ENCODE measurements at places on chromosomes 2 and 18.

DNA sequence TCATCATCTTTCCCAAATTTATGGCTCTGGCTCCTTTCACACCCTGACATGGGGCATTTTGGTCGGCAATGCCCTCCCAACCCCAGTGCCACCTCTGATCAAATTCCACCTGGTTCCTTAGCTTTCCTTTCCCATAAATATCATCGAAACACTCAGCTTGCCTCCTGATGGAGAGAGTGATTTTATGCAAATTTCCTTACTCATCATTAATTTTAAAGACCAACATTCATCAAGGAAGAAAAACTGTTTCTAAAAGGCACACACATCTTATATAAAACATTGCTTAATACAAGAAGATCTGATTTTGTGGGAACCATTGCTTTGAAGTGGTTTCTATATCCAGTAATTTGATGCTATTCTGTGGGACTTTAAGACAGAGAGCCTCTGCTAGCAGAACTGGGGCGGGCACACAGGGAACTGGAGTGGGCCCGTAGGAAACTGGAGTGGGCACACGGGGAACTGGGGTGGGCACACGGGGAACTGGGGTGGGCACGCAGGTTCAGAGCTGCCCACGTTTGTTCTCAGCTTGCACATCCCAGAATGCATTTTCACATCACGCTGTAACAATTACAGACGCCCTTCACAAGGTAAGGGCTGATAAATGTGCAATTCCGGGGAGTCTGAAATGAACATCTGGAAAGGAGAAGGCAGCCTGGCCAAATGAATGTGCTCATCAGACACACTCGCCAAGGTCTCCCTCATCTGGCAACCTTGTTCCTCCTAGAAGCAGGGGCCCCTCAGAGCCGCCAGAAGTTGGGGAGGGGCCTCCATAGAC is 174.2 kb downstream of the RTP5 start:
- H3K4me1 ChIP-seq, result no peaks in the 10 kb centered on the region
- H3K4me3 ChIP-seq, result no peak overlapping the region
- DNase-seq, result no peak
- no peaks in the 10 kb centered on the region for H3K36me3 ChIP-seq
- H3K27ac ChIP-seq, result no peak overlapping the region
- no peaks in the 10 kb centered on the region for H3K27me3 ChIP-seq

GRCh38 chr2:230410861-230411569 is 5.0 kb upstream of the SP100 start:
- H3K36me3 ChIP-seq, result peaks cover 4% of the 10 kb centered on the region
- peak overlapping the region; percentile 69 for H3K4me3 ChIP-seq
- DNase-seq, result no peak
- peak overlapping the region; percentile 88 for H3K27ac ChIP-seq

DNA sequence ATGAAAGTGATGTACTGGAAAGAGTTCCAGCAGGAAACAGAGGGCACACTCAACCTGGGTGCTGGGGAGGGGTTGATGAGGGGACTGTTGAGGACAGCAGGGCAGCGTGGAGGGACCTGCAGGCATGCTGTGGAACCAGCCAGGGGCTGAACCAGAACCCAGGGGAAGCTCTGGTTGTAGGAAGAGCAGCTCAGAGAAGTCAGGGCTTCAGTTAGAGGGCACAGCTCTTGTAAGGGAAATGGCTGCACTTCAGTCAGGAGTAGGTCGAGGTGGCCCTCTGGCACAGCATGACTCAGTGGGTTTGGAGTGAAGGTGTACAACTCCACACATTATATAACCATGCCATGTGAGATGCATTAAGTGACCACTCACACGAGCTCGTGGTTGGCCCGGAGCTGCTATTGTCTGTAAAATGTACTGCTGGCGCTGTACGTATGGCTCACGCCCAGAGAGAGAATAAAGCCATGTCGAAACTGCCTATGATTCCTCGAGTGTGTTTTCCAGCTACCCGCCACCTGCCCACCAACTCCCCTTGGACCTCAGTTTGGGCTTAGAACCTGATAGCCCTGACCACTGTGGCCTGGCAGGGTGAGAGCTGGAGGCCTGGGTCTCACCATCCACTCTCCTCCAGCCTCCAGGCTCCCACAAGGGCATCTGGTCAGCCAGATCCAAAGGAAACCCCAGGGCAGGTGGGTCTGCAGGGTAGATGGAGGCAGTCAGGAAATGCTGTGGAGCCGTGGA is 136.5 kb upstream of the HS6ST1 start:
- H3K27me3 ChIP-seq, result no peaks in the 10 kb centered on the region
- no peaks in the 10 kb centered on the region for H3K4me1 ChIP-seq
- H3K36me3 ChIP-seq, result no peaks in the 10 kb centered on the region
- DNase-seq, result no peak
- no peak overlapping the region for H3K4me3 ChIP-seq
- no peak overlapping the region for H3K27ac ChIP-seq

GRCh38 chr18:6730416-6731221 is 1.1 kb downstream of the ARHGAP28 start:
- no peaks in the 10 kb centered on the region for H3K4me1 ChIP-seq
- H3K4me3 ChIP-seq, result no peak overlapping the region
- peaks cover 6% of the 10 kb centered on the region for H3K27me3 ChIP-seq
- no peak for DNase-seq
- H3K27ac ChIP-seq, result no peak overlapping the region

- no peak overlapping the region for H3K4me3 ChIP-seq
- no peaks in the 10 kb centered on the region for H3K27me3 ChIP-seq
- peaks cover 52% of the 10 kb centered on the region for H3K4me1 ChIP-seq
- H3K36me3 ChIP-seq, result peaks cover 1% of the 10 kb centered on the region
- peak overlapping the region; percentile 85 for H3K27ac ChIP-seq
Measured at GRCh38 chr2:233387667-233388528, 33.6 kb downstream of the DGKD start.

DNA sequence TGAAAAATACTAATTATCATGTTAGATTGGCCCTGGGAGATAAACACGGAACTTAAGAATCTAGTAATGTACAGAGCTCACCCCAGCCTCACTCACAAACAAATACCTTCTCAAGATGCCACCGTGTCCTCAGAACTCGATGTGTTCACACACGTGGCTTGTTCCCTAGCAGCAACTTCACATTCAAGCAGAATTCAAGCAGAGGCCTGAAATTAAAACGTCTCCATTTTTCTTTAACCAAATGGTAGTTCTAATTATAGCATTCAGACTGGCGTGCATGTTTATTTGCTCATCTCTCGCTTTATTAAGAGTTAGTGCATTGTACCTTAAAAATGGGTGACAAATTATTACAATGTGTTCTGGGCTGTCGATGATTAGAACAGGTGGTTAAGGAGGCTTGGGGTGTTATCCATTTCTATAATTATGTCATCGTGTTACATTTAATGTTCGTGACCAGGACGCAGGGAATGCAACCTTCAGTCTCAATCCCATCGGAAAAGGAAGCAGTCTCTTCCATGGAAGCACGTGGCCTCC is 57.3 kb upstream of the SLC66A3 start:
- DNase-seq, result no peak
- H3K27ac ChIP-seq, result no peak overlapping the region
- no peaks in the 10 kb centered on the region for H3K36me3 ChIP-seq
- no peak overlapping the region for H3K4me3 ChIP-seq

- no peaks in the 10 kb centered on the region for H3K27me3 ChIP-seq
- no peak overlapping the region for H3K27ac ChIP-seq
- H3K4me1 ChIP-seq, result no peaks in the 10 kb centered on the region
- H3K36me3 ChIP-seq, result peaks cover 2% of the 10 kb centered on the region
- DNase-seq, result no peak
Measured at GRCh38 chr2:207835805-207836204, 66.1 kb upstream of the FZD5 start.

DNA sequence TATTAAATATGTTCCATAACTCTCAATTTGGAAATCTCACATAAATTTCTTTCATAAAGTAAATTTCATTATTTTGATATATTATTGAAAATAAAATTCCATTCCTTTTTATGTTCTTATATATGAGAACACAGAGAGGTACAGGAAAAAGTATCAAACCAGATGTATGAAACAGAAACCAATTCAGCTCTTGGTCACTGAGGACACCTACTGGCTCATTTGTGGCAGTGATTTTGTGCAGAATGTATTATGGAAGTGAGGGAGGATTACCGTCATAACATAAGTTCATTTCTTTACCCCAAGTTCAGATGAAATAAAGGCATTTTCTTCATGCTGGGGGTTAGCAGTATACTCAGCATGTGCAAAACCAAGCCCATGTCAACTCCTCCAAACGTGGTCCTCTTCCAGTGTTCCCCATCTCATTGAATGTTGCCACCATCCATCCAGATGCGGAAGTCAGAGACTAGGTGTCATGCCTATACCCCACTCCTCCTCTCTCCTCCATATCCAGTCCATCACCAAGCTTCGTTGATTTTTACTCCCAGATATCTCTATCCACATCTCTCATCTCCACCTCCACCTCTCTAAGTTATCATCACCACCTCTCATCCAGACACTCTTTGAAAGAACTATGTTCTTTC is 41.7 kb upstream of the MALL start:
- no peaks in the 10 kb centered on the region for H3K36me3 ChIP-seq
- DNase-seq, result peak; percentile 35
- H3K4me3 ChIP-seq, result no peak overlapping the region
- no peaks in the 10 kb centered on the region for H3K4me1 ChIP-seq

DNA sequence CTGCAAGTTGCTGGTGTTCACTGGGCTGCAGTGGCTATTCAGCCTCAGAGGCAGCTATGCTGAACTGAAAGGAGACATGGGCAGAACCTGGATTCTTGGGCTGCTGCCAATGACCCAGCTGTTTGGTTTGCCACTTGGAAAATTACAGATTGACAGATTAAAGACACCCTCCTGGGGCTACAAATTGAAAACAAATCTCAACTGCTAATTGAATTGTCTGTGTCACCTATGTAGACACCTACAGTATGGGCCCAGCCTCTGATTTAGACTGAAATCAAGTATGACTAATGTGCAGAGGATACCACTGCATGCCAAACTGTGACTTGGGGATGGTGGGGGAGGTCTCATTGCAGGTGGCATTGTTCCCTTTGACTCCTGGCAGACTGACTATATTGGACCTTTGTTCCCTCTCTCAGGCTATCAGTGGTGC is 42.8 kb downstream of the ITSN2 start:
- H3K36me3 ChIP-seq, result peaks cover 26% of the 10 kb centered on the region
- no peak for DNase-seq
- H3K4me1 ChIP-seq, result peaks cover 19% of the 10 kb centered on the region
- peak overlapping the region; percentile 47 for H3K27ac ChIP-seq
- no peak overlapping the region for H3K4me3 ChIP-seq

GRCh38 chr2:234025891-234026401 is 24.6 kb upstream of the SPP2 start:
- no peak for DNase-seq
- peaks cover 12% of the 10 kb centered on the region for H3K4me1 ChIP-seq
- peaks cover 9% of the 10 kb centered on the region for H3K27me3 ChIP-seq
- H3K36me3 ChIP-seq, result no peaks in the 10 kb centered on the region

- no peaks in the 10 kb centered on the region for H3K36me3 ChIP-seq
- H3K27ac ChIP-seq, result no peak overlapping the region
- H3K27me3 ChIP-seq, result no peaks in the 10 kb centered on the region
- H3K4me1 ChIP-seq, result no peaks in the 10 kb centered on the region
- no peak overlapping the region for H3K4me3 ChIP-seq
Measured at GRCh38 chr2:156423674-156424282, 12.4 kb upstream of the GPD2 start.

DNA sequence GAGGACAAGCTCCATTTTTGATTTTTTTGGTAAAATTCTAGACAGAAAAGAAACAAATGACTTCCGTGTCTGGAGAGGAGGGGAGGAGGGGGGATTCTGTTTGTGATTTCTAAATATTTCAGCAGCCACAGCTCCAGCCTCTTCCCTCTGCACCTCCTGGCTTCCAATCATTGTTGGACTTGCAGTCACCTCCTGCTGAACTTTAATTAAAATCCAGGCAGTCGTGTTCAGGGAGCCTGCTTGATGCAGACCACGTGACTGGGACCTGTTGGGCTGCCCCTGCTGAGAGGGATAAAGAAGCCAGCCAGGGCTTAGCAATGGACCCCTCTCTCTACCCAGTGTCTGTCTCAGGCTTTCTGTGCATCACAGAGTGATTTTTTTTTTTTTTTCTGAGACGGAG is 115.1 kb downstream of the SH3BP4 start:
- H3K4me1 ChIP-seq, result no peaks in the 10 kb centered on the region
- no peaks in the 10 kb centered on the region for H3K36me3 ChIP-seq
- H3K27ac ChIP-seq, result no peak overlapping the region

DNA sequence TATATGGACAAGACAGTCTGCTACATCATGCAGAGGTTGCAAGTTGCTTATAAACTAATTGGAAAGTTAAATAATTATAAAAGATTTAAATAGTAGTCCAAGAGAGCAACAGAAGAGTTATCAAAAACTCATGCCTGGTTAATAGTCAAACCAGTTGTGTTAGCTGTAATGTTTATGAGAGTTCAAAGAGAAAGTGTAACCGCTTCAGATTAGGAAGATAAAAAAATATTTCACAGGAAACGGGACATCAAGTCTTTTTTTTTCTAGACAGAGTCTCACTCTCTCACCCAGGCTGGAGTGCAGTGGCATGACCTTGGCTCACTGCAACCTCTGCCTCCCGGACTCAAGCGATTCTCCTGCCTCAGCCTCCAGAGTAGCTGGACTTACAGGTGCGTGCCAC is 34.6 kb upstream of the RNF125 start:
- H3K36me3 ChIP-seq, result no peaks in the 10 kb centered on the region
- no peak overlapping the region for H3K4me3 ChIP-seq
- no peak overlapping the region for H3K27ac ChIP-seq
- no peaks in the 10 kb centered on the region for H3K27me3 ChIP-seq
- DNase-seq, result no peak
- no peaks in the 10 kb centered on the region for H3K4me1 ChIP-seq

DNA sequence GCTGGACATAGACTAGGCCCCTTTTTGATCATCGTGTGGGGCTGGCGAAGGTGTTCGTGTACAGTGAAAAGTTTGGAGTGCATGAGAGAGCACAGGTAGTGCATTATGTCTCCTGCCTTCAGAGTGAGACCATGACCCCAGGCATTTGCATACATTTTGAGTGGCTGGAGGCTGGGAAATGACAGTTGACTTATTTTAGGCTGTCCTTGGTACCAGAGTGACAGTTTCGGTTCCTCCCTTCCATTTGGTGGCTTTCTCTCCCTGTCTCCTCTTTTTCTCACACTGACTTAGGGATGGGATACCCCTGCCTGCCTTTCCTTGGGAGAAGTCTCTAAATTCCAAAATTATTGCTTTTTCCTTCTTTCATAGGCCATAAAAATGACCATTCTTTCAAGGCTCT is 20.1 kb downstream of the SERPINB12 start:
- H3K4me1 ChIP-seq, result no peaks in the 10 kb centered on the region
- no peaks in the 10 kb centered on the region for H3K36me3 ChIP-seq
- no peak overlapping the region for H3K27ac ChIP-seq
- DNase-seq, result no peak
- H3K4me3 ChIP-seq, result no peak overlapping the region

- no peak overlapping the region for H3K4me3 ChIP-seq
- no peaks in the 10 kb centered on the region for H3K36me3 ChIP-seq
- no peak for DNase-seq
- H3K27me3 ChIP-seq, result peaks cover 9% of the 10 kb centered on the region
Measured at GRCh38 chr2:98876741-98877140, 59.3 kb downstream of the CRACDL start.
